ENCODE measurements at places on chromosomes 13 and 19.

- no peak for DNase-seq
These were observed 882.0 kb upstream of the SLITRK6 start for GRCh38 chr13:86681223-86681622.

- DNase-seq: no peak
These were observed 4.5 kb downstream of the MIR17HG start for GRCh38 chr13:91351980-91352379.

DNA sequence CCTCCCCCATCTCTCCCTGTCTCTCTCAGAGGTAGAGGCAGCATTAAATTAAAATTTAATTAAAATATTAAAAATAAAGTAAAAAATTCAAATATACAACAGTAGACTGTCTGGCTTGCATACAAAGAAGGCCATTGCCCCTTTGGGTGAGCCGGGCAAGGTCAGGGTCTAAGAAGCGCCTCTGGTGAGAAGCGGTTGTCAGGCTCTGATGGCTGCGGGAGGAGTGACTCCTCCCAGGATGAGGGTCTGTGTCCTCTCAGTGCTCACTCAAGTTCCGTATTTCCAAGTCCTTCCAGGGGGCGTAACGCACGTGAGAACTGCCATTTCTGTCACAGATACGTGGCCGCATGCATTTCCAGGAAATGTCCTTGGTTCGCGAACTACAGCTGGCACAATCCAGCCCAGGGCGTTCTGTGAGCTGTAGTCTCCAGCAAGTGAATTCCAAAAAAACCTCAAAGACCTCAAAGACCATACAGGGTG, 737 bp upstream of the ZNF181 start:
- peak; percentile 75 for DNase-seq

DNA sequence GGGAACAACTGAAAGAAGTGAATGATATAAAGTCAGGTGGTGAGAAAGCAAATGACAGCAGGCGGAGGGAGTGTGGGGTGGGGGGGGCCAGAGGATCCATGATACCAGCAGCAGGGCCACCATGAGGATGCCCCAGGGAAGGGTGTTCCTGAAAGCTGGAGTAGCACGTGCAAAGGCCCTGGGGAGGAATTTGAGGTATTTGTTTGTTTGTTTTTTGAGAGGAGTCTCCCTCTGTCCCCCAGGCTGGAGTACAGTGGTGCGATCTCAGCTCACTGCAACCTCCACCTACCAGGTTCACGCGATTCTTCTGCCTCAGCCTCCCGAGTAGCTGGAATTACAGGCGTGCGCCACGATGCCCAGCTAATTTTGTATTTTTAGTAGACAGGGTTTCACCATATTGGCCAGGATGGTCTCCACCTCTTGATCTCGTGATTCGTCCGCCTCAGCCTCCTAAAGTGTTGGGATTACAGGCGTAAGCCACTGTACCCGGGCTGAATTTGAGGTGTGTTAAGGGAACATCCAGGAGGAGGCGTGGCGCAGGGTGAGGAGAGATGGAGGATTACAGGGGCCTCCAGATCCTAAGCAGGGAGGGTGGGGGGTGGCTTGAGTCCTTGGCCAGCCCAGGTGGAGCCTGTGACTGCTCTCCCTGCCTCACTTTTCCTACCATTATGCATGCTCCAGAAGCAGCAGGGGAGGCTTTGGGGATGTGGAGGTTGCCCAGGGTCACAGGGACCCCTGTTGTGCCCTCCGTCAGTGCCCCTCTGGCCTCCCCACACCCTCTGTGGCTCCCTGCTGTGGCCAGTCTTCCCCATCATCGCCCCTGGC, 12.4 kb upstream of the JUND start:
- DNase-seq: no peak

GRCh38 chr19:3324405-3324856, 42.0 kb upstream of the NFIC start:
- no peak for DNase-seq

DNA sequence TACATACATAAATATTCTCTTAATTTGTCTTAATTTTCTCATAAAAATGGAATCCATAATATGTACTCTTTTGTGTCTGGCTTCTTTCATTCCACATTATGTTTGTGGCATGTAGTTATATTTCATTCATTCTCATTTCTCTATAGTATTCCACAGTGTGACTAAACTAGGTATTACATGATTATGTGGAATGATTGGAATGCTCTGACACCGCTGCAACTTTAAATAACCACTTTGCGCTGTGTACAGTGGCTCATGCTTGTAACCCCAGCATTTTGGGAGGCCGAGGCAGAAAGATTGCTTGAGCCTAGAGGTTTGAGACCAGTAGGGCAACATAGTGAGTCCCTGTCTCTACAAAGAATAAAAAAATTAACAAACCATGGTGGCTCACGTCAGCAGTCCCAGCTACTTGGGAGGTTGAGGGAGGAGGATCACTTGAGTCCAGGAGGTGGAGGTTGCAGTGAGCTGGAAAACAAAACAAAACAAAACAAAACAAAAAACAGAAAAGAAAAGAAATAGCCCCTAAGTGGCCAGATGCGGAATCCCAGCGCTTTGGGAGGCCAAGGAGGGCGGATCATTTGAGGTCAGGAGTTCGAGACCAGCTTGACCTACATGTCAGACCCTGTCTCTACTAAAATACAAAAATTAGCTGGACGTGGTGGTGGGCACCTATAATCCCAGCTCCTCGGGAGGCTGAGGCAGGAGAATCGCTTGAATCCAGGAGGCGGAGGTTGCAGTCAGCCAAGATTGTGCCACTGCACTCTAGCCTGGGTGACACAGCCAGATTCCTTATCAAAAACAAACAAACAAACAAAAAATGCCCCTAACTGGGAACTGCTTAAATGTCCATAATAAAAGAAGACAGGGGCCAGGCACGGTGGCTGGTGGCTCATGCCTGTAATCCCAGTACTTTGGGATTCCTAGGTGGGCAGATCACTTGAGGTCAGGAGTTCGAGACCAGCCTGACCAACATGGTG, 8.0 kb upstream of the SAE1 start:
- no peak for DNase-seq

DNA sequence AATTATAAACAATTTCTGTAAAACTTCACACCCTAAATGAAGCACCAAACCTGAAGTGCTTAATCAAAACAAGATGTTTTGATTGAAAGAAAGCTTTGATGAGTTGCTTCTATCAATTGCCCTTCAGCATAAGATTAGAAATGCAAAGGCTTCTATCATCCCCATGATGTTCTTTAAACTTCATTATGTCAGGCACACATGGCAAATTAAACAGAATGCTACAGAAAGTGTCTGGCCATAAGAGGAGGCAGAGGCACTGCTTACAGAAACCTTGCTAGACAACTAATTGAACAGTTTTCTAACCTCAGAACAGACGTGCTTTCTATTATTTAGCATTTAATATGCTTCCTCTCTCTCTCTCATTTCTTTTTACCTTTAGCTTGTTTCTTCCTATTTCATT, 228.1 kb downstream of the DCLK1 start:
- no peak for DNase-seq

DNA sequence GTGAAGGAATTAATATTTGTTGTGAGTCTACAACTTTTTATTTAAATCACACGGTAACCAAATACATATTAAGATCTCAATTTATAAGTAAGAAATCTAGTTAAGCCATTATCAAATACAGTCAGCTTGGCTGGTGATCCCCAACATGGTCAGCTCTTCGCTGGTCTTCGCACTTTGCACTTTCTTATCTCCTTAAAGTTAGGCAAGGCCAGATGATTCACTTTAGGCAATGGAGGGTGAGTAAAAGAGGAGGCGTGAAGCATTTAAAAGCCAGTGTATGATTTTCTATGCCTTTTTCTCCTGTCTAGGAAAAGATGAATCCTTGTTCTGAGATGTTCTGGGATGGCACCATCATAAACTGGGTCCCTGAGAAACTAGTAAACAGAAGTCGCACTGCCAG, 793.7 kb upstream of the ARGLU1 start:
- no peak for DNase-seq

DNA sequence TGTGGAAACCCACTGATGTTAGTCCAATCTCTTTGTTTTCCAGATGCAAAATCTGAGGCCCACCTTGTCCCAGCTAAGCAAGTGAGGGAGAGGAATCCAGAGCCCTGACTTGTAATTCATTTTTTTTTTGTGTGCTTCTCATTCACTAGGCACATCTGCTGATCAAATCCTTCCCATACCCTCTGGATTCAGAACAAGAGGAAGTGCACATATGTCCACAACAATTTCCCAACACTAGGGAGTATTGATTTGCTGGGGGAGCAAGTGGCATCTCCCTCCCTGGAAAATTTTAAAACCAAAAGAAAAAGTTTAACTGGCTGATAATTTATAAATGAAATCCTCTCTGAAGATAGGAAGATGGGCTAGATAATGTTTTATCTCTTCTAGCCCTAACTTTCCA, 94.6 kb upstream of the RFC3 start:
- DNase-seq: peak; percentile 35

DNA sequence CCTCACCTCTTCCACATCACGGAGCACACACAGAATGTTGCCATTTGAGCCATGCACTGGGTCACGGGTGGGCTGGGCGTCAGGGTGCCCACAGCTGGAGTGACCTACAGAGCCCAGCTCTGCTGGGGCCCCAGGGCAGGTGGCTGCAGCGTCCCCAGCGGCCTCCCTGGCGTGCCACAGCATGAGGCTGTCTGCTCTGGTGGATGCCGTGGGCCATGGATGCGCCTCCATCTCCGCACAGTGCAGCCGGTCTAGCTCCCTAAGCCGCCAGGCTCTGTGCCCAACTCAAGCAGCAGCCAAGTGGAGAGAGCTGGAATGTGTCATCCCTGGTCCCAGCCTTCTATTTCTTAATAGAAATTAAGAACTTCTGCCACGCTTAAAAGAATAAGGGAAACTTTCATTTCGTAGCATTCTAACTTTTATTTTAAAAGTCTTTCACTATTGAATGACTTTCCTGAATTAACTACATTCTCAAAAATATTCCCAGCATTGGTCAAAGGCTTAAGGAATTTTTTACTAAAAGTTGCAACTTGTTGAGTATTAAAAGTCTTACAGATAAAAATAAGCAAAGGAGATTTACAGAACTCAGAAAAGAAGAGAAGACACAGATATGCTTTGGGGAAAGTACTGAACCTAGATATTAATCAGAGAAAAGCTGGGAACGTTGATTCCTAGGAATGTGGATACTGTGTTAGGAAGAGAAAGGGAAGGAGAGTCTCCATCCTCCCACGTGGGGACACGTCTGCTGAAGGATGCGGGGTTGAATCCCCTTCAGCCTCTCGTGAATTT, 59.3 kb downstream of the ATP11A start:
- DNase-seq: no peak

Measured in NCI-H446 (cell line).